ENCODE measurements at places on chromosomes 7 and 10.

DNA sequence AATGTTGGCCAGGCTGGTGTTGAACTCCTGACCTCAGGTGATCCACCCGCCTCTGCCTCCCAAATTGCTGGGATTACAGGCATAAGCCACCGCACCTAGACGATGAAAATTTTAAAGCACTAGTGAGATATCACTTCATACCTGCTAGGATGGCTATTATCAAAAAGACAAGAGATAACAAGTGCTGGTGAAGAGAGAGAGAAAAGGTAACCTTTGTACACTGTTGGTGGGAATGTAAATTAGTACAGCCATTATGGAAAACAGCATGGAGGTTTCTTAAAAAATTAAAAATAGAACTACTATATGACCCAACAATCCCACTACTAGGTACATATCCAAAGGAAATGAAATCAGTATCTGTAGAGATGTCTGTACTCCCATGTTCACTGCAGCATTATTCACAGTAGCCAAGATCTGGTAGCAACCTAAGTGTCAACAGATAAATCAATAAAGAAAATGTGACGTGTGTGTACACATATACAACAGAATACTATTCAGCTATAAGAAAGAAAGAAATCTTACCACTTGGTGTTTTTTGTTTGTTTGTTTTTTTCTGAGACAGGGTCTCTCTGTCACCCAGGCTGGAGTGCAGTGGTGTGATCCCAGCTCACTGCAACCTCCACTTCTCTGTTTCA, 12.5 kb downstream of the MMS19 start:
- no peak for DNase-seq

GRCh38 chr7:159068488-159068811, 76.2 kb downstream of the VIPR2 start:
- no peak for DNase-seq

- DNase-seq: no peak
These were observed 92.9 kb downstream of the SVOPL start for GRCh38 chr7:138608275-138608674.

DNA sequence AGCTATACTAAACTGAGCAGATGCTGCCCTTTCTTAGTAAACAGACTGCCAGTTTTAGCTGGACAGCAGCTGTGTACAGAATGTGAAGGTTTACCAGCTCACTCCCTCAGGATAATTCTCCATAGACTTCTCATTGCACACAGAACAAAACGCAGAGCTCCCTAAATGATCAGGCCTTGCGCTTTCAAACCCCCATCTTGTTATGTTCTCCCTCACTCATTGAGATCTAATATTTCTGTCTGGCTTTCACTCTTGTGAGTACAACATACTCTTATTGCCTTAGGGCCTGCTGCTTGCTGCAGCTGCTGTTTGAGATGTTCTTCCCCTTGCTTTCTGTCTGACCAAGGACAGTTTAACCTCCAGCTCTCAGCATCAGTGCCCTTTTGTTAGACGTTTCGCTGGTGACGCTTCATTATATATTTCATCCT, 17.3 kb downstream of the VWDE start:
- no peak for DNase-seq

DNA sequence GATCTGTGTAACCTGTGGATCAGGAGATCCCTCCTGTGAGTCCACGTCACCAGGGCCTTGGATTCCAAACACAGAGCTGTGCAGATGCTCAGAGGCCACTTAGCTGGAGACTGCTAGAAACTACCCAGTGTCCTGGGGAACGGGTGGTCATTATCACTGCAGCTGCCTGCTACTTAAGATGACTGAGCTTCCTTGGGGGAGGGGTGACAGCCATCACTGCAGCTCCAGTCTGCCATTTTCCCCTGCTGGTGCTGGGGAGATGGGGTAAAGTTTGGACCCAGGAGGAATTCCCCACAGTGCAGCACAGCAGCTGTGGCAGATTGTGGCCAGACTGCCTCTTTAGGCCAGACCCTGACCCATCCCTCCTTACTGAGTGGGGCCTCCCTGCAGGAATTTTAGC, 78.8 kb upstream of the VOPP1 start:
- DNase-seq: no peak

DNA sequence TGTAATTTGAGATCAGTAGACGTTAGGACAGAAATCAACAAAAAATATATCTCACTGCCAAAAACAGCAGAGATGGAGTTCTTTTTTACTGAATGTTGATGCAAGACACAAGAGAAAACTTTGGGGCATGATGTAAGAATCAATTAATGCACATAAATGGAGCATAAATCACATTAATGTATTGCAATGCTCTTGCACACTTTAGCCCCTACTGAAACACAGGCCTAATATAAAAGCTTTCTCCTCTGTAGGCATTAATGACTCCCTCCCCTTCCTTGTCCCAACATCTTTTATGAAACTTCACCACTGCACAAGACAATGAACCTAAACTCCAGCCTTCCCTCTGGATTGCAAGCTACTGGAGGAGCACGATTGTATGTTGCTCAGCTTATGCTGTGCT, 58.8 kb downstream of the CACNA2D1 start:
- no peak for DNase-seq

DNA sequence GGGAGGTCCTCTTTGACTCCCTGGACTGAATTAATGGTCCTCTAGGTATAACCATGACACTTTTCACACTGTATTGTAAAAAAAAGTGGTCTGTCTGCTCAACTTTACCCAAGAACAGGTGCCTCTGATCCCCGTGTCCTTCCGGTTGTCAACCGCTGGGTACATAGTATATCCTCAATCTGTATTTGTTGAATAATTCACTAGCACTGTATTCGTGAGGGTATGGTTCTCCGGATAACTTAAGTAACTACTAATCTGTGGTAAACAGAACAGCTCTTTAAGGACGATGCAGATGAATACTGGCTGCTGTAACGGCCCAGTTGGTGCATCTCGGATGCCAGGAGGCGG, 472 bp upstream of the ADAM22 start:
- no peak for DNase-seq

GRCh38 chr10:59006511-59007306, 169.7 kb upstream of the PHYHIPL start:
- no peak for DNase-seq

- DNase-seq: no peak
These were observed 44.3 kb downstream of the DNAJB9 start for GRCh38 chr7:108613949-108614381.

DNA sequence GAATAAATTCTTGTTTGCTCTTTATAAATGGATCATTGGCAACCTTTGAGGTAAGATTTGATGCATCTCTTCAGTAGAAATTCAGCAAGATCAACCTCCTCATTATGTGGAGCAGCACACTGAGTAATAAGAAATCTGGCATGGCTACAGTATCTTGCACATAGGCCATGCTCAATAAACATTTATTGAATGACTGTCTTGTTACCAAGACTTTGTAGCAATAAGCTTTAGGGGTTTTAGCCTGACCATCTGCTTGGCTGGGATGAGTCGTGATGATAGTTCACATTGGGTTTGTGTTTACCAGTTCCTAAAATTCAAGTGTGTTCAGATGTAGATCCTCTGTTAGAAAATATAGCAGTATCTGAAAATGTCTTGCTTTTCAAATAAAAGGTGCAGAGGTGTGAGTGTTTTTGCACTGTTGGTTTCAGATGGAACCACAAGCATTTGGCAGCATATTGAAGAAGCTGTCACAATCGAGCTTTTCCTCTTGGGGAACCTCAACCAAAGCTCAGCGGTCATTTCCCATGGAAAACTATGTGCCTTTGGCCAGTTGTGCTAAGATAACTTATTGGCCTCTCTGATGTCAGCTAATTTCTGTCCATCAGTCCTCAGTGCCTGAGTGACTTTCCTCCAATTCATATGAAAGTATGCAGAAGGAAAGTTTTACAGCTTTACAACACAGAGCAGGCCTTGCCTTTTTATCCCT, 442.6 kb downstream of the GFRA1 start:
- no peak for DNase-seq

DNA sequence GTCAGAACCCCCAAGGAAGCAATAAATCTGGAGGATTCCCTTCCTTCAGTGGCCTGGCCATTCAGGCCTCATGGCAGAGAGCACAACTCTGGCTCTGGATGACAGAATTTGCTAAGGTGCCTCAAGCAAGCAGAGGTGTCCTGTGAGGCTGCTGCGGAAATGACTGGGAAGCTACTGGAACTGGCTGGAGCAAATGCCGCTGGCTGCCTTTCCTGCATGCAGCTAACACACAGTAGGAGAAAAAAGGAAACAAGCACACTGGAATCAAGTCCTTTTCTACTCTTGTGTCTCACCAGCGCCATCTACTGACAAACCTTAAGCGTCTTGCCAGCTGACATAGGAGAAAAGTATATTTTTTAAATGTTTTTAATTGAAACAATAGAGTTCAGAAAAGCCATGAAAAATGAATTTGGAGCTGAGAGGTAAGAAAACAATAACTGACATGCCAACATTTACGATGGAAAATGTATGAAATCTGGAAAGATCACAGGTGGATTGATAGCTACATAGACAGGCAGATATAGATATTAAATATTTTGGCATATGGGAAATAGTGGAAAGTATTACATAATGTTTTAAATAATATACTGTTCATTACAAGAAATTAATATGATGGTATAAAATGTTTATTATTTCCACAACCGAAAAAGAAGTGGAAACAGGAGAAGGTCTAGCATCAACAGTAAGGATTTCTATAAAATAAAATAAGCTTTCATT, 951.6 kb downstream of the ANKRD7 start:
- no peak for DNase-seq

DNA sequence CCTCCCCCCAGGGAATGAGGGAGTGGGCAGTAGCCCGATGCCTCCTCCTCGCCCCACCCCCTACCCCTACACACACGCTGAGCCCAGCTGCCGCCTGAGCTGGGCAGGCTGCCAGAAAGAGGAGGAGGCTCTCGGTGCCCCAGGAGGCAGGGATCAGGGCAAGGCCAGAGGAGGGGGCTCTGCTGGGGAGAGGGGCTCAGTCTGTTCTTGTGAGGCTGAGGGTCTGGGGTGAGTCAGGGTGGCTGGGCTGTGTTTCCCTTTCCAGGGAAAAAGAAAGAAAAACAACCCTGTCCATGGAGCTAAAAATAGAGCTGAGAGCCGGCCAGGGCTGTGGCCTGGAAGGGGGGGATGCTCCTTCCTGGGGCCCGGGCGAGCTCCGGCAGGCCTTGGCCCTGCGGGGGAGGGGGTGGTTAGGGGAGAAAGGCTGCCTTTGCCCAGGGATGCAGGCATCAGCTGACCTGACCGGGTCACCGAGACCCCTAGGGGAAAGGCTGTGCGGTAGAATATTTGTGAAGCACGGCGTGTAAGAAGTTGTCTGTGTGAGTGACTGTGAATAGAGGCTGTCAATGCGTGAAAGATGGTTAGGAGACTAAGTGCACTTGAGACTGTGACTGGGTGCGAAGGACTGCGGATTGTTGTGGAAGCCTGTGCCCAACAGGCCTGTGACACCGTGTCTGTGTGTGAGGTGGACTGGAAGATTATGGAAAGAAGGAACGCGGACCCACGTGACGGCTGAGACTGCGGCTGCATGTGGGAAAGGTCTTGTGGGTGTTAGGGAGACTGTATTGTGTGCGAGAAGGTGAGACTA, 1.2 kb upstream of the LZTS2 start:
- DNase-seq: peak; percentile 60

- DNase-seq: no peak
These were observed 254.8 kb upstream of the ZMIZ1 start for GRCh38 chr10:78813998-78814399.

- DNase-seq: no peak
These were observed 25.9 kb downstream of the DNAJB6 start for GRCh38 chr7:157362729-157363128.

DNA sequence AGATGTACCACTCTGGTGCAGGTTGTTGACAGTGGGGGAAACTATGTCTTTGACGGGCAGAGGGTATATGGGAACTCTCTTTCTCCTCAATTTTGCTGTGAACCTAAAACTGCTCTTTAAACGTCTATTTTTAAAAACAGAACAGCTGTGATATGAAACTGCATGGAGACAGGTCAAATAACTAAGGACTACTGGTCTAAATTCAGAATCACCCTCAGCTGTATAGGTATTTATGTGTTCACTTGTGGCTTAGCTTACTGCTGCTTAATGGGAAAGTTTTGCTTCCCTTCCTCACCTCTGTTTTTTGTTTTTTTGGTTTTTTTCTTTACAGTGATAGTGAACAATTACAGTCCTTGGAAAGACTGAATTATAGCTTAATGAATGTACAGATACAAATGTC, 86.9 kb upstream of the STRIP2 start:
- DNase-seq: no peak

DNA sequence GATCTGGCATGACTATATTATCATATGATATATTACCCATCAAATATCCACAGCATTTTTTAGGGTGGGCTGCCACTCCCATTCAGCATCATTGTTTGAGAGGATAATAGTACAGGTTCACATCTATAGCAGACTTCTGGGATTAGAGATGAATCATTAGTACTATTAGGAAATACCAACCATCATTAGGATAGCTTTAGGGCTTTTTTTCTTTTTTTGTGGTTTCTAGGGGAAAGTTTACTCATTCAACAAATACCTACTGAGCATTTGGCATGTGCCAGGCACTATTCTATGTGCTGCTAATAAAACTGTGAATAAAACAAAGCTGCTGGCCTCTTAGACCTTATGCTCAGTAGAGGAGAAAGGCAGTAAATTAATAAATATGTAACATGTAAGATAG, 40.6 kb downstream of the NHLRC2 start:
- DNase-seq: no peak

GRCh38 chr10:69051710-69052487, 36.0 kb upstream of the SRGN start:
- no peak for DNase-seq

GRCh38 chr7:1597066-1597760, 27.4 kb upstream of the PSMG3 start:
- DNase-seq: no peak

DNA sequence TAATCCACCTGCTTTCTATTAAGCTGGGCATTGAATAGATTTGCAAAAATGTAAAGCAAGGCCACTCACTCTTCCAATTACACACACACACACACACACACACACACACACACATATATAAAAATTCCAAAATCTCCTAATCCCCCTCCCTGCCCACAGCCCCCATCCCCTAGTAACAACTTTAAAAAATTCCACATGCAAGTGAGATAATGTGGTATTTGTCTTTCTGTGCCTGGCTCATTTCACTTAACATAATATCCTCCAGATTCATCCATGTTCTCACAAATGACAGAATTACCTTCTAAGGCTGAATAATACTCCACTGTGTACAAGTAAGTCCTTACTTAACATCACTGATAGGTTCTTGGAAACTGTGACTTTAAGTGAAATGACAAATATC, 24.2 kb downstream of the SH2D4B start:
- no peak for DNase-seq

DNA sequence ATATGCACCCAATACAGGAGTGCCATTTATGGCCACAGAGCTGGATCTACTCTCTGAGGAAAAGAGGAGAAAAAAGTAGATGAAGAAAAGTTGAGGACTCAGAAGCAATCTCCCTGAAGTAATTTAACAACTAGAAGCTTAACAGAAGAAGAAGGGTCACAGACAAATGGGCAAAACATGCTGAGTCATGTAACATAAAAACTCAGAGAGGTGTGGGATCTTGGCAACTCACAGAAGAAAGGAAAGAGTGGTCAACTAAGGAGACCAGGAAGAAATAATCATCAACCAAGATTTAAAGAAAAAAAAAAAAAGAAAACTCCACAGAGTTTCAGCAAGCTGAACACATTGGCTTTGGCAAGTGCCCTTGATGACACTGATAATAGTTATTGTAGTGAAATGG, 51.8 kb upstream of the BET1 start:
- no peak for DNase-seq
